Esophagus squamous epithelium (tissue), 5 donors: ENCODE measurements at places on chromosomes 5 and 9.

DNA sequence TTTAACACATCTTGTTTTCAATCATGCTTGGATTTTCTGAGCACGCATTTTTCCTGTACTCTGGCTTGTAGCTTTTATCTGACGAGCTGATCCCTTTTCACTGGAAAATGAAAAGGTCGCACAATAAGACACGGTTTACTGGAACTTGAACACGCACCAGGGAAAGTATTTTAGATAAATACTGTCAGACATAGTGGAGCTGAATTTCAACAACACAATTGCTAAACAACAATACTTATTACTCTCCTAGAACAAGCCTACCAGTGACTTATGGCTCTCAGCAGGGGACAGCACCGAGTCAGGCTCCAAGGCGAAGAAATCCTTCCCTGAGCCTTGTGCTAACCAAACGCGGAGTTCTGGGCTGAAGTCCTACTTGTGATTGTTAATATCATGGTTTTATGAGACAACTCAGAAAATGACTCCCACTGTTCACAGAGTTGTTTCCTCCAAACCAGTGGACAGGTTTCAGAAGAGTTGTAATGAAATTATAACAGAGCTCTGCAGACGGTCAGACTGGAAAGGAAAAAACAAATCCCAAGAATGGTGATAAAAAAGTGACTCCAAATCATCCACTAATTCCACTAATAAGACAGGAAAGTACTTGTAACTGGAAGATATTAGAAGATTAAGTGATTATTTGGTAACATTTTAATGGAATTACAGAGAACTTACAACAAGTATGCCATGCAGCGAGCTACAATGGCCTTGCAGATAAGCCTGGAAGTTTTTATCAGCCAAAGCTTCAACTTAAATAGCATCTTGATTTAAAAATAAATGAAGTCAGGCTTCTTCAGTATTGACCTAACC, 359.6 kb downstream of the EBF1 start:
- no peak overlapping the region for H3K4me3 ChIP-seq
- H3K27me3 ChIP-seq = no peaks in the 10 kb centered on the region
- no peaks in the 10 kb centered on the region for H3K4me1 ChIP-seq
- no peak overlapping the region for H3K27ac ChIP-seq
- DNase-seq = no peak

DNA sequence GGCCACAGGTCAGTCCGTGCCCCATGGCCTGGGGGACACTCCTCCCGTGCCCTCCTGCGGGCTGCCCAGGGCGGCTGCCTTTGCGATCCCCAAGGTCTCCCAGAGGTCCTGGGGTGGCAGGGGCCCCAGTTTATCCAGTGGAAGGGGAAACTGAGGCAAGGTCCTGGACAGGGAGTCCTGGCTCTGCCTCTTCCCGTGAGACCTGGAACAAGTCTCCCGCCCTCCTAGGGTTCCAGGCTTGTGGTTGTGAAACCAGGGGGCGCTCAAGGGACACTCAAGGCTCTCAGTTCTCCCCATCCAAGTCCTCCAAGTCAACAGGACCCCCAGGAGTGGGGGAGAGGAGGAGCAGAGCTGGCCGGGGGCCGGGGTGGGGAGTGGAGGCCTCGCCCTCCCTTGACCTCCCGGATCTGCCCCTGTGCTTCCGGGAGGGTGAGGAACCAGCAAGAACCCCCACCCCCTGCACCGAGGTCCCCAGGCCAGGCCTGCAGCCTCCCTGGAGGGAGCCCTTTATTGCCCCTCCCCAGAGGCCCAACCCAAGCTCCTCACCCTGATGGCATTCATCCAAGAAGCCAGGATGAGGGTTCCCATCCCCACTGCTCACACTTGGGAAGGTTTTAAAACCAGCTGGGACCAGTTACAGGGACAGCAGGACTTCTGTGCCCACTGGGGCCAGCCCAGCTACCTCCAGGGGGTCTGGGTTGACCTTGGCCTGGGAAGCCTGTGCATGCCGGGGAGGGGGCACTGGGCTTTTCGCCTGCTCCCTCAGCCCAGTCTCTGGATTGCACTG, 24.7 kb upstream of the TMEM250 start:
- no peak for DNase-seq
- H3K27ac ChIP-seq = no peak overlapping the region
- no peaks in the 10 kb centered on the region for H3K36me3 ChIP-seq
- H3K4me1 ChIP-seq = no peaks in the 10 kb centered on the region

GRCh38 chr5:161530700-161531099, 15.8 kb downstream of the GABRB2 start:
- no peaks in the 10 kb centered on the region for H3K27me3 ChIP-seq
- no peak overlapping the region for H3K27ac ChIP-seq
- H3K36me3 ChIP-seq = no peaks in the 10 kb centered on the region
- DNase-seq = no peak
- no peak overlapping the region for H3K4me3 ChIP-seq

DNA sequence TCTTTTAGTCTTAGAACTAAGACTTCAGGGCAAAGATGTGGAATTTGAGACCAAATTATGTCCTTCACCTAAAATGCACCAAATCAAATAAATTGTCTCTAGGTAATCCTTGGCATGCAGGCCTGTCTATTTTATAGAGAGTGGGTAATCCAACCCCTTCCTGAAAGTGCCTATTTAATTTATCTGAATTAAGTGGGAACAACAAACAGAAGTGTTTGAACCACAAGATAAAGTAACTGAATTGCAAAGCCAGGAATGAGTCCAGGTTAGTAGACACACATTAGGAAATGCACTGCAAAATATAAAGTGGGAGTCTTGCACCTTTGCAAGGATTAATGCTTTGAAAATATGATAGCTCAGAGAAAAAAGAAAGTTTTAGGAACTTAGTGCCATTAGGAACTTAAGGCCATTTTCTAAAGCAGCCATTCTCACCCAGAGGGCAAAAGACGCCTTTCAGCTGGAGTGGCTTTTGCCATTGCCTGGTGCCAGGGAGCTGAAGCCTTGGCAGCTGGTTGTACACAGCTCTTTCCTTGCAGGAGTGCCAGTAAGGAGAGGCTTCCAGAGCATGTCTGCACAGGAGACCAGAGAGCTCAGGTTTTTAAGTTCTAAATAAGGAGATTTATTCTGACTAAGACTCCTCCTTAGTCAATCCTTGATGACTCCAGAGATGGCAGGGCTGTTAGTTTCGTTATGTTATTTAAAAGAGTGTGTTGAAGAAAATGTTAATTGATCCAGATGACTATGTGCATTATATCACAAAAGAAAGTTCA, 151.7 kb upstream of the ELL2 start:
- no peak for DNase-seq
- no peak overlapping the region for H3K4me3 ChIP-seq
- H3K27me3 ChIP-seq = no peaks in the 10 kb centered on the region
- peaks cover 64% of the 10 kb centered on the region for H3K4me1 ChIP-seq
- peak overlapping the region; percentile 23 for H3K27ac ChIP-seq

DNA sequence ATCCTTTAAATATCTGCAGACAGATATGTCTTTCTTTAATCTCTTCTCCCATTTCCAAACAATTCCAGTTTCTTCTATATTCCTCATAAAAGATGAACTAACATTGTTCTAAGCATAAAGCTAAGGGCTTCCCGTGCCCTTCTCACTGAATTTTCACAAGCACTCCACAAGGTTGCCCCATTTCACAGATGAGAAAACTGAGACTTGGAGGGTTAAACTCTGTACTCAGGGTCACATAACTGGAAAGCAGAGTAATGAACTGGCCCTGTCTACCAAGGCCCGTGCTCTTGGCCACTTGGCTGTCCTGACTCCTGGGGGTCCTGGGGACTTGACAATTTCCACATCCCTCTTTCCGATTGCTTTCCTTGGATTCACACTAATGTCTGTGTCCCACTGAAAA, 25.3 kb downstream of the KLF9 start:
- peaks cover 64% of the 10 kb centered on the region for H3K4me1 ChIP-seq
- DNase-seq = no peak
- H3K27ac ChIP-seq = no peak overlapping the region
- no peaks in the 10 kb centered on the region for H3K27me3 ChIP-seq
- no peak overlapping the region for H3K4me3 ChIP-seq

DNA sequence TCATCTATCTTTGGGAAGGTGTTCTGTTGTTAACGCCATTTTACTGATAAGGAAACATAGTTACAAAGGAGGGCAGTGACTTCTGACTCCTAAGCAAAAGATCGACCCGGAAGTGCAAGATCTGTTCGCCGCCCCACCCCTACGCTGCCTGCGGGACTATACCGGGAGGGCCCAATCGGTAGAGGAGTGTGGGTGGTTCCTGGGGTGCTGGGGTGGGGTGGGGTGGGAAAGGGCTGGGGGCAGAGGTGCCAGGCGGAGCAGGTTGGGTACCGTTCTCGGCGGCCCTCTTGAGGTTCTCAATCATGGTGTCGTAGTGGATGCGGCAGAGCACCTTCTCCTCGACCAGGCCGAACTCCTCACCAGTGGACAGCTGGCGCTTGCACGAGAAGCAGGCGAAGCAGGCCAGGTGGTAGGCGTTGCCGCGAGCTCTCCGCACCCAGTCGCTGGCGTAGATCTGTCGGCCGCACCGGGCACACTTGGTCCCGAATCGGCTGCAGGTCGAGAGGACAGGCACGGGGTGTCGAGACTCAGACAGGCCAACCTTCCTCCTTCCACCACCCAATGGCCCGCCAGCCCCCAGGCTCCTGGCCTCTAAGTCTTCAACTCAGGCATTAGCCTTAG, 11.8 kb downstream of the LHX6 start:
- DNase-seq = no peak
- no peak overlapping the region for H3K4me3 ChIP-seq
- H3K4me1 ChIP-seq = peaks cover 30% of the 10 kb centered on the region
- H3K27me3 ChIP-seq = peaks cover 43% of the 10 kb centered on the region
- no peak overlapping the region for H3K27ac ChIP-seq

GRCh38 chr5:181020688-181021087, 19.4 kb upstream of the BTNL9 start:
- no peak overlapping the region for H3K4me3 ChIP-seq
- no peaks in the 10 kb centered on the region for H3K4me1 ChIP-seq
- no peaks in the 10 kb centered on the region for H3K27me3 ChIP-seq
- no peak overlapping the region for H3K27ac ChIP-seq
- H3K36me3 ChIP-seq = no peaks in the 10 kb centered on the region

DNA sequence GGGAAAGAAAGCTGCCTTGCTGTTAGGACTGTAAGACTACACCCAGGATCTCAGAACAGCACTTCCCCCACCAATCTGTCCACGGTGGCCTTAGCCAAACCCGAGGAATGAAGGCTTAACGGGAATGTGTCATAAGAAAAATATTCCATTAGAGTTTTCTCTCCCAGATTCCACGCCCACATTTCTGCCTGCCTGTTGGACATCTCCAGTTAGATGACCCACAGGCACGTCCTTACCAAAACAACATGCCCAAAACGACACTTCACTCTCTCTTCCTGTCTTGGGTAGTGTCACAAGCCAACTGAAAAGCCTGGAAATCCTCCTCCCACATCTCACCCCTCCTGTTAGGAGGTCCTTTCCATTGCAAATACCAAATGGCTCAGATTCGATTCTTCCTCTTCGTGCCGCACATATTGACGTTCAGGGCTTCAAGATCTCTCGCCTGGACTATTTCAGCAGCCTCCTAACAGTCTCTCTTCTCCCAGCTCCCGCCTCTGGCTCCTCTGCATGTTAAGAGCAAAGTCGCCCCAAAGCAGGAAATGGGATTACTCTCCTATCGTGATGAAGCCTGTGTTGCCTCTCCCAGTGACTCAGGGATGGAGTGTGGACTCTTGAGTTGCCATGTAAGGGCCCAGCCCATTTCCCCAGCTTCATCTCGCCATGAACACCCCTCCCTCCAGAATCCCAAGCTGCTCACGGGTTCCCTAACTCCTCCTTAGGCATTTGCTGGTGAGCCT, 159.3 kb downstream of the NR3C1 start:
- peaks cover 47% of the 10 kb centered on the region for H3K4me1 ChIP-seq
- H3K4me3 ChIP-seq = peak overlapping the region; percentile 7
- peak overlapping the region; percentile 61 for H3K27ac ChIP-seq
- no peaks in the 10 kb centered on the region for H3K36me3 ChIP-seq
- peak; percentile 2 for DNase-seq
- no peaks in the 10 kb centered on the region for H3K27me3 ChIP-seq

DNA sequence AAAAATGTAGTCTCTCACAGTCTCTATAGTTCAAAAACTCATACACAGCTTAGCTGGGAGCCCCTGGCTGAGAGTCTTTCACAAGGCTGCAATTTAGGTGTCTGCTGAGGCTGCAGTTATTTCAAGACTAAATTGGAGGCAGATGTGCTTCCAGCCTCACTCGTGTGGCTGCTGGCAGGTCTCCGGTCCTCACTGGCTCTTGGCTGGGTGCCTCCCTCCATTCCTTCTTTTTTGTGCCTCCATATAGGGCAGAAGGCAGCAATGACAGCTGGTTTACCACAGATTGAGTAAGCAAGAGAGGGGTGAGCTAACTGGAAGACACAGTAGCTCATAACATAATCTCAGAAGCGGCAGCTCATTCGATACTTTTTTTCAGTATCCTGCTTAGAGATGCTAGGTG, 2167.7 kb upstream of the WWC1 start:
- H3K4me3 ChIP-seq = no peak overlapping the region
- no peaks in the 10 kb centered on the region for H3K36me3 ChIP-seq
- H3K4me1 ChIP-seq = no peaks in the 10 kb centered on the region
- DNase-seq = no peak

GRCh38 chr9:94937214-94937903, 210.9 kb downstream of the AOPEP start:
- H3K27ac ChIP-seq = no peak overlapping the region
- no peaks in the 10 kb centered on the region for H3K36me3 ChIP-seq
- no peaks in the 10 kb centered on the region for H3K27me3 ChIP-seq
- no peak overlapping the region for H3K4me3 ChIP-seq
- peaks cover 29% of the 10 kb centered on the region for H3K4me1 ChIP-seq

- no peaks in the 10 kb centered on the region for H3K36me3 ChIP-seq
- peaks cover 15% of the 10 kb centered on the region for H3K4me1 ChIP-seq
- DNase-seq = no peak
- peak overlapping the region; percentile 17 for H3K27ac ChIP-seq
- no peak overlapping the region for H3K4me3 ChIP-seq
These were observed 16.2 kb downstream of the FAM169A start for GRCh38 chr5:74850030-74850429.

DNA sequence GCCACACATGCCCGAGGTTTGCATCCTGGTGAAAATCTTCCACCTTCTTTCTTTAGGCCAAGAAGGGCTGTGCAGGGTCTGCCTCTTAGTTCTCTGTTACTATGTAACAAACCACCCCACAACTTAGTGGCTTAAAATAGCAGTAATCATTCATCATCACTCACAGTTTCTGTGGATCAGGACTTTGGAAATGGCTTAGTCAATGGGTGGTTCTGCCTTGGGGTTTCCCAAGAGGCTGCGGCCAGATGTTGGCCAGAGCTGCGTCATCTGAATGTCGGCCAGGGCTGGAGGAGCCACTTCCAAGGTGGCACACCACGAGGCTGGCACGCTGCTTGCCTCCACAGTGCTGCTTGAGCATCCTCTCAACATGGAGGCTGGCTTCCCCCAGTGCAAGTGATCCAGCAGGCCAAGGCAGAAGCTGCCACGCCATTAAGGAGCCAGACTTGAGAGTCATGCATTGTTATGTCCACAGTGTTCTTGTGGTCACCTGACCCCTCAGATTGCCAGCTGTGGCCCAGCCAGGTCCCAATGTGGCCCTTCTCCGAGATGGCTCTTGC, 135.2 kb downstream of the RXRA start:
- DNase-seq = no peak
- peaks cover 17% of the 10 kb centered on the region for H3K27me3 ChIP-seq
- no peak overlapping the region for H3K4me3 ChIP-seq
- H3K4me1 ChIP-seq = peaks cover 7% of the 10 kb centered on the region
- H3K27ac ChIP-seq = no peak overlapping the region
